ENCODE measurements at places on chromosomes 11 and 22.
A peak's percentile ranks its signal among the peaks of the same experiment; 100 is the strongest.

DNA sequence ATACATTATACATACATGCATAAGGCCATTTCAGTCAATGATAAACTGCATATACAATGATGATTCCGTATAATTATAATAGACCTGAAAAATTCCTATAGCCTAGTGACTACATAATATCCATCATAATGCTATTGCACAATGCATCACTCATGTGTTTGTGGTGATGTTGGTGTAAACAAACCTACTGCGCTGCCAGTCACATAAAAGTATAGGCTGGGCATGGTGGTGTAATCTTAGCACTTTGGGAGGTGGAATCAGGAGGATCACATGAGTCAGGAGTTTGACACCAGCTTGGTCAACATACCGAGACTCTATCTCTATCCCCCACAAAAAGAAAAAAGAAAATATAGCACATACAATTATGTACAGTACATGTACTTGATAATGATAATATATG is 163.7 kb upstream of the DDI1 start:
- DNase-seq, result no peak

- DNase-seq, result no peak
Observed at GRCh38 chr11:130216591-130217132, 57.1 kb downstream of the ST14 start.

DNA sequence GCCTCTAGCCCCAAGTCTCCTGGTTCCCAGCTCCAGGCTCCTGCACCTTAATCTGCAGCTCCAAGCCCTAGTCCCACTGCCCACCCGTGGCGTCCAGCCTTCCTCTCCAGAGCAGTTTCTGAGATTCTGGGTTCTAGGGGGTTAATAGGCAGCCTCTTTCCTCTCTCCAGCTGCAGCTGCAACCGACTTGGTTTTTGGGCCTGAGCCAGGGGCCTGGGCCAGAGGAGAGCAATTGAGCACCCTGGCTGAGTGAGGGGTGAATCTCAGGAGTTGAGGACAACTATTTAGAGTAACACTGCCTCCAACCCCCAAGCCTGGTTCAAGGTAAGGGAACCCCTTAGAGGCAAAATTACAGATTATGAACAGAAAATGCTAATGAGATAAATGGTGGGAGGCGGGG is 9.0 kb upstream of the CHRM1 start:
- no peak for DNase-seq

- DNase-seq, result no peak
Observed at GRCh38 chr11:43518408-43519160, 159.9 kb downstream of the TTC17 start.

DNA sequence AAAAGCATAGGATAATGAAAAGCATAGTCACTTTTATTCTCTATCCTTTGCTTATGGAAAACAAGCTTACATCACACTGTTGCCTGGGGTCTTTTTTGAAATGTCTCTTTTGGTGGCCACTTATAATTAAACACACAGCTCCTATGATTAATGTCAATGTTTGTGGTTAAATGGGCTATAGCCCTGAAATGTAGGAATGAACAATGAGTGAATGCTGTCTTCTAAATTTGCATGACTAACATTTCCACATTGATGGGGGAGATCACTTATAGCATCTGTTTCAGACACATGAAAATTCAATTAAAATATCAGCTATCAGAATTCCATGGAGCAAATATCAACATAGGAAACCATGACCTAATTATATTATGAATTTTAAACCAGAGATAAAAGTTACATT is 171.4 kb upstream of the FAT3 start:
- DNase-seq, result no peak

DNA sequence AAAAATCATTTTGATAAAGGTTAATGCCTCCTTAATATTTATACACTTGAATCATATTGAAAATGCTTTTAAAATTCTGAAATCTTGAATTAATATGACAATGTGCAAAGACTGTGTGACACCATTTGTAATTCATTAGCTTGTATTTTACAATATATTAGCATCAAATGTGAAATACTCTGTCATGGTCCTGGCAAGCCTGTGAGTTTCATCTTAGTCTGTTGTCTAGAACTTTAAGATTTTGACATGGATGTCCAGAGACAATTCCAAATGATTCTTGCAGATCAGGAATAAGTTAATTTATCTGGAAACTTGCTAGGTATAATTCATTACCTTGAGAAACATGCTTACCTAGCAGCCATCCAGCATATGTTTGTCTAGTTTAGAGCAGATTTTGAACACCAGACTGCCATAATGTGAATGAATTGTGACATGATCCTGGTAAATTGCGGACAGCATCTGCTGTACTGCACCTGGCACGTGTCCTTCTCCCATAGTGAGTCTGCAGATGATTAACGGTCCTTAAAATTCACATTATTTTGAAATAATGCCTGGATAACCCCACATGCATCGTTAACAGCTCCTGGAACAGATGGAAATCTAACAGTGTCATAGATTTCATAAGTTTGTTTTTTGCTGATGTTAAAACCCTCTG is 34.5 kb upstream of the DEUP1 start:
- no peak for DNase-seq

DNA sequence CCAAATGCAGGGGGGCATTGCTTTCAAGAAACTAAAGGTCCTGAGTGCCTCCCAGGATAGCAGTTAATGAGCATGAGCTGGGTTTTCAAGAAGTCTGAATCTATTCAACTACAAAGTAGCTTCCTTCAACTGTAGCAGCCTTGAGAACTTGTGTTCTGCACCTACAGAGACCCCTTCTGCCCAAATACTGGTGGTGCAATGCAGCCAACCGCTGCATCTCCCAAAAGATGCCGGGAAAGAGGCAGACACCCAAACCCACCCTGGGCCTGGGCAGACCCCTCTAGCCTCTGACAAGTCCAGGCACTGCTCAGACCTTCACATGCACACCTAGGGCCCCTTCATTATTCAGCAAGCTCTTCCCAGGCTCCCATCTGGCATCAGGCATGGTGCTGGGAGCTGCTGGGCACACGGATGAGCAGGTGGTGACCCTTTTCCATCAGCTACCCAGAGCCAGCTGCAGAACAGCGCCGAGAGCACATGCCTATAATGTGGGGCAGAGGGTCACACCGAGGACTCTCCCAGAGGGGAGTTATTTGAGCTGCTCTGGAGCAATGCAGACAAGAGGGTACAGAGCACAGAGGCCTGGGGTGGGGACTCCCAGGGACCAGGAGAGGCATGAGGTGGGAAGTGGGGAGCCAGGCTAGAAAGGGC is 44.9 kb upstream of the ETS1 start:
- peak; percentile 49 for DNase-seq

- DNase-seq, result no peak
Observed at GRCh38 chr22:32395107-32395506, 16.9 kb downstream of the RTCB start.

- DNase-seq, result no peak
Observed at GRCh38 chr22:46902998-46903916, 140.8 kb downstream of the TBC1D22A start.

DNA sequence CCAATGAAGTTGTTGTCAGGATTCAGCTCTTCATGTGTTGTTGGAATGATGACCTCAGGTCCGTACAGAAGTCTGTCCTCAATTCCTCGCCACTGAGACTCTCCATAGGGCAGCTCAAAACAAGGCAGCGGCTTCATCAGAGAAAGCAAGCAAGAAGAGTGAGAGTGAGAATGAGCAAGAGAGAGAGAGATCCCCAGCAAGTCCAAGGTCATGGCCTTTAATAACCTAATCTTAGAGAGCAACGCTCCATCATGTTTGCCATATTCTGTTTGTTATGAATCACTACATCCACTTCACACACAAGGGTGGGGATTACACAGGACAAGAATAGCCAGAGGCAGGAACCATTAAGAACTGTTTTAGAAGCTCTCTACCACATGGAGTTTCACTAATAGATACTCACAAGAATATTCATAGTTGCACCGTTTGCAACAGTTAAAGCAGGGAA is 23.3 kb upstream of the MMP7 start:
- DNase-seq, result no peak

- no peak for DNase-seq
Observed at GRCh38 chr22:49525360-49525759, 302.3 kb downstream of the BRD1 start.

- DNase-seq, result no peak
Observed at GRCh38 chr11:1055109-1055703, 18.7 kb upstream of the MUC6 start.

GRCh38 chr11:24575392-24575791 is 78.5 kb downstream of the LUZP2 start:
- no peak for DNase-seq

DNA sequence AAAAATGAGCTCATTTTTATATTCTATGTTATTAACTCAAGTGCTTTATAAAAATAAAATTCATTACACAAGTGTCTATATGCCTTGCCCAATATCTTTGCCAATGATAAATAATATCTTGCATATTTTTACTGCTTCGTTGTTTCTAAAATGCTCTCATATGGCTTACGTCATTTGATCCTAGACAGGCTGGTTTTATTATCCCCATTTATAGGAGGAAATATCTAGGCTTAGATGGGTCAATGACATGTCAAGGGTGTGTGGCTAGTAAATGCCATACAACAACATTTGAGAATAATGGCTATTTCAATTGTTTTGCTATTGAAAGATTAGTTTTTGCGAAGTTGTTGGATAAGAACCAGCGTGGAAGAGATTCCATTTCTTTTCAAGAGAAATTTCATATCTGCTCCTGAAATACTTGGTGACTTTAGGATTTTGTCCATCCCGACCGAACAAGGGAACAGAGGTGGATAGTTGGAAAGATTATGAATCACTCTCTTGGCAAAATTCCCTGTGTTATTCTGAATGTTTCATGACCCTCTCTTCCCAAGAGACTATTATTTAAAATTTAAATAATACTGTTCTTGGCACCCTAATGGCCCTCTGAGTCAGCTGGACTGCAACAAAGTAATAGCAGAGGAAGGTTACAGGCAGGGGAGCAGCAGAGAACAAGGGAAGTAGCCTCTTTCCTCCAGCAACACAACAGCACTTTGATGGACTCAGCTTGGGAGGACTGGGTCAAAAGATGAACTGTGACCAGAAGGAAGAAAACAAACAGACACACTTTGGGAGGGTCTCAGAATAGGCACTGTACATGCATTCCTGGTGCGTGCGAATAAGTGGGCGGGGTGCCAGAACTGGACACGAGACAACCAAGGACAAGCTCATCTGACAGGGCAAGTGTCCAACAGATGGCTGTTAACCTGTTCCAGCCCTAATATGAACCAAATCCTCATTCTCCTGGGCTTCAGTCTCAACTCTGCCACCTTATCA is 94.5 kb downstream of the ME3 start:
- DNase-seq, result peak; percentile 63

GRCh38 chr11:128550261-128550821 is 37.0 kb downstream of the ETS1 start:
- no peak for DNase-seq

DNA sequence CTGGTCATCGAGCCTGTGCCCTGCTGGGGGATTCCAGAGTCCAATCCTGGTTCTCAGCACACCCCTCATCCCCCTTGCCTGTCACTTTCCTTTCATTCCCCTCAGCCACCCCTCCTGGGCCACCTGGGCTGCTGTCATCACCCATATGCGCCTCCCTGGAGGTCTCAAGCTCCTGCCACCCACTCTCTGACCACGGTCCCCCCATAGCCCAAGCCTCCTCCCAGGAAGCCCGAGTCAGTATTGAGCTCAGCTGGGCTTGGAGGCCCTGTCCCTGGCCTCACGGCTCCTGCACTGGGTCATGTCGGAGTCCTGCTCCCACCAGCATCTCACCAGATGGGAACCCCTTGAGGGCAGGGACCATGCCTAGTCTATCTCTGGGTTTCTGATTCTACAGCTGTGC is 44.6 kb downstream of the NFAM1 start:
- no peak for DNase-seq

DNA sequence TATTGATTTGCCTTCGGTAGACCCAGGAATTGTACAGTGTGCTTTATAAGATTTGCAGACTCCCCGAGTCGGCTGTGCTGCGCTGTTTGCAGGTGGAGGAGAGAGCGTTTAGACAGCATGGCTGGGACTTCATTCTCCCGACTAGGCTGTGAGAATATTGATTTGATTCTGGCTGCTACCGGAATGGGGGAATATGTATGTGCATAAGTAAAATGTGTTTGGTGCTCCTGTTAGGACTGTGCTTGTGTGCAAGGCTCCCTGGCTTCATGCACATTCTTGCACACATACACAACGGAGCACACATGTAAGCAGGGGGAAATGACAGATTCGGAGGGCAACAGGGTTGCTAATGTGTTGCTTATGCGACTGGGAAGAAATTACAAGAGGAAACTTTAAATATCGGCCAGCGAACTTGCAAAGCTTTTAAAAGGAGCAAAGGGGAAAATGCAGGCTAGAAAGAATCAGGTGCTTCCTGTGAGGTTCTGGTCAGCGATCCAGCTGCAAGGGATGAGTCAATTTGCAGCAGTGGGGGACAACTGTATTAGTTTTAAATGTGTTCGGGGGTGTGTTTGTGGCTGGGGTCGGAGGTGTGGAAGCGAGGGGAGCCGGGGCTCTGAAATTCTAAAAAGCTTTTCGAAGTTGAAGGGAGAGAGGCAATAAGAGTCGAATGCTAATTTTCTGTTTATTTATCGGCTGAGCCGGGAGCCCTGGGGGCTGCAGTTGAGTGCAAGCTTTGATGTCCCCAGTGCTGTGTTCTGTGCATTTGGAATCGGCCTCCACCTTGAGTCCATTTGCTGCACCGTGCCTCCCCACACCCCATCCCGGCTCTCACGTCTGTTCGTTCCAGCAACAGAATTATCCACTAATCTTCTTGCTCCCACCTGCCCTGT is 731 bp downstream of the NTM start:
- DNase-seq, result no peak

DNA sequence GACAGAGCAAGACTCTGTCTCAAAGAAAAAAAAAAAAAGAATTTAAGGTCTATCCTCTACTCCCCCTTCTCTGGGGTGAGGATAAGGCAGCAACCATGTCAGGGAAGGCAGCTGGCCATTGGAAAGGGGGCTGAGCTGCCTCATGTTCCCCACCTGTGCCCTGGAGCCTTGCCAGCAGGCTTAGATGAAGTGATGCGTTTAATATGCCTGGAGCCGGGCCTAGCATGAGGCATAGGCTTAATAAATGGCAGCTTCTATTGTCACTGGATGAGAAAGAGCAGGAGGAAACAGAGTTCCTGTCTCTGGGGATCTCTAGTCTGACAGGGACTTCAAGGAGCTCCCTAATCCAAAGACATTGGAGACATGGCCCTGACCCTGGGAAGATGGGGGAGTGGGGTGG is 3.2 kb upstream of the KCNE3 start:
- DNase-seq, result no peak

DNA sequence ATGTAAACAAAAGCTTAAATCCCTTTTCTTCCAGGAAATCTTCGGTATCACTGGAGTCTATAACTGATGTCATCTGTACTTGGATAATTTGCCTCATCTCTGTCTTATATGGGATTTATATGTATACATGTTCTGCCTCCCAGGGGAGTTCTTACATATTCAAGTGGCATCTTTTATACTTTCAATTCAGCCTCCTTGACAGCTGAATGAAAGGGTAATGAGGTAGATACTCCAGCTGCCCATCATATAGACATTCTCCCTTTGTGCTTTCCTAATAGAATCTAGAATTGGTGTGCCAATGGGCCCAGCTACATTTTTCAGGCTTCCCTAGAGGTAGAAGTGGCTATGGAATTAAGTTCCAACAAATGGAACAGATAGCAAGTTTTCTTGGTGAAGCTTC is 223.8 kb downstream of the LRRC4C start:
- DNase-seq, result no peak

Measured in kidney glomerular epithelial cell (primary cell).